ENCODE measurements at places on chromosomes 6 and 20.

DNA sequence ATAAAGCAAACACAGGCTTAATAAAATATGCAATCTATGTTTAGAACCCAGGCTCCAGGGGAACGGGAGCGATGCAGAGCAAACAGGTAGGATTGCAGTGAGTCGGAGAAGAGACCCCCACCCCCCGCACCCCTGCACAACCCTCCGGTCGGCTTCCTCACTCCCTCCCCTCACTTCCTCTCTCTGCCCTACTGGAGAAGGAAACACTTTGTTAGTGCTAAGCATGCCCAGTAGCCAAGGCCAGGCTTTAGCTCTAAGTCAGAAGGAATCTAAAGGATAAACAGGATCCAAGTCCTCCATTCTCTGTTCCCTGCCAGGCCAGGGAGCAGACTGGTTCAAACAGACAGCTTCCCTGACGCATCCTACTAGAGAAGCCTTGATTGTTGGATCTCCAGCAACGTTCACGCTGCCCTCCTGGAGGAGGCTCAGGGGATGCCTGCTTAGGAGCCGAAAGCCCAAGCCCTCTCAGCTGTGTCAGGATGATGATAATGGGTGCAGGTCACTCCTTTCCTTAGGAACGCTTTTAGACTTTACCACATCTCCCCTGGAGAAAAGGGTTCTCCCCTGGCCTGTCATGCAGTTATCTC, 14.7 kb downstream of the FOXQ1 start:
- no peak for DNase-seq

GRCh38 chr20:49484180-49485140, 2.0 kb upstream of the KCNB1 start:
- DNase-seq: peak; percentile 92

- DNase-seq: no peak
Measured at GRCh38 chr20:34085544-34086040, 26.5 kb downstream of the EIF2S2 start.

- no peak for DNase-seq
Measured at GRCh38 chr6:87837444-87837843, 135.4 kb upstream of the AKIRIN2 start.

- DNase-seq: no peak
Measured at GRCh38 chr20:16457514-16457913, 115.7 kb downstream of the KIF16B start.

- DNase-seq: no peak
Measured at GRCh38 chr20:60138256-60139220, 180.3 kb downstream of the CDH26 start.

- no peak for DNase-seq
Measured at GRCh38 chr6:140540743-140541142, 1166.3 kb upstream of the CITED2 start.

- no peak for DNase-seq
Measured at GRCh38 chr20:52190437-52191131, 995 bp downstream of the ZFP64 start.

DNA sequence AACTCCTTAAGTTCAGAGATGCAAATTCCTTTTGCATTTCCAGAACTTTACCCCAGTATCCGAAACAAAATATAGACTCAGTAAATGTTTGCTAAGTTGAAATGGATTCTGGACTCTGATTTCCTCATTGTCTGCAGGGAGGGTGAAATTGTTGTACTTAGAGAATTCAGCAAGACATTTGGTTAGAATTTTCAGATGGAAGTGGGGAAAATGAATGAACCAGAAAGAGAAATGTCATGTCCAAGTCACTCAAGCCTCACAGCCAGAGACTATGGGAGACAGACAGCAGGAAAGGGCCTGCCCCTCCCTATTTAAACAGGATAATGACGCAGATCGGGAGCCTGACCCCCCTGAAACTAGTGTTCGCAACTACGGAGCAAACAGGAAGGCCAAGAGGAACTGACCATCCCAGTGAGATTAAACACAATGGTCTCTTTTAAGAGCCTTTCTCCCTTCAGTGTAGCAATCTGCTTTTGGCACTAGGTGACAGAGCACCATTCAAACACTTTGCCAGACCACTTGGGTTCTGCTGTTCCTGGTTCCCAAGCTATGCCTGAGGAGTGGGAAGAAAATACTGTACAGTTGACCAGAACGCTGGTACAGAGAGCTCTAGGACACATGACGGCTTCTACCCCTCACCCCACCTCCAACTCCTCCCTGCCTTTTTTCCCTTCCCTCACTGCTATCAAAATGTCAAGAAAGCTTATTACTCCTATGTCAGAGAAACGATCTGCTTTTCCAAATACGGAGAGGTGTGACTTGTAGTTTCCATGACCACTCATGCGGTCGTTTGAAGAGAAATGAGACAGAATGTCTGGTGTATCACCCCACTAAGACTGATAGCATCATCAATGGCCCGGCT, 13.7 kb downstream of the NEDD9 start:
- DNase-seq: no peak

DNA sequence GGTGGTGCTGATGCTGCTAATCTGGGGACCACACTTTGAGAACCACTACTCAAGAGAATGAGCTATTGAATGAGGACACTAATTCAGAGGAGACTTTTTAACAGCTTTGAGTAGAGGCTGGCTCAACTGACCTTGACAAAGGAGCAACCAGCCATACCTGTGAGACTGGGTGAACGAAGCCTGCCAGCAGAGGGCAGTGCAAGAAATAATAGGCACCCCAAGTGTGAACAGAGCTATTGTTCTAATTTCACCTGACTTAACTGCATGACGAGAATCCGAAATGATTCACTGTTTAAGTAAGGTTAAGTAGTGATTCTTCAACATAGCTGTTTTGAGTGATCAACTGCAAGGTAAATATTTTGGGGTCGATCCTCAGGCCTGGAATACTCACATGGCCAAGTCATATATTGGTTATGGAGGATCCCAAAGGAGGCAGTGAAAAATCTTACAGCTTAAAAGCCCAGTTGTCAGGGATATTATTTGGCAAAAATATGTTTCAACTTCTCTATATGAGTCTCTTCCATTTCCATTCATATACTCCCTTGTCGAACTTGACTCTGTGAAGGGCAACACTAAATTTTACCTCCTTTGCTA, 550.5 kb upstream of the MARCKS start:
- no peak for DNase-seq

- DNase-seq: no peak
Measured at GRCh38 chr6:130453230-130453629, 87.4 kb downstream of the TMEM200A start.

GRCh38 chr6:45027126-45027525, 301.0 kb upstream of the RUNX2 start:
- no peak for DNase-seq

GRCh38 chr6:167526465-167527368, 201.8 kb downstream of the TTLL2 start:
- DNase-seq: no peak
